ENCODE measurements at places on chromosomes 16 and 17.

- no peak for DNase-seq
Observed at GRCh38 chr17:16917671-16918394, 54.1 kb downstream of the TNFRSF13B start.

DNA sequence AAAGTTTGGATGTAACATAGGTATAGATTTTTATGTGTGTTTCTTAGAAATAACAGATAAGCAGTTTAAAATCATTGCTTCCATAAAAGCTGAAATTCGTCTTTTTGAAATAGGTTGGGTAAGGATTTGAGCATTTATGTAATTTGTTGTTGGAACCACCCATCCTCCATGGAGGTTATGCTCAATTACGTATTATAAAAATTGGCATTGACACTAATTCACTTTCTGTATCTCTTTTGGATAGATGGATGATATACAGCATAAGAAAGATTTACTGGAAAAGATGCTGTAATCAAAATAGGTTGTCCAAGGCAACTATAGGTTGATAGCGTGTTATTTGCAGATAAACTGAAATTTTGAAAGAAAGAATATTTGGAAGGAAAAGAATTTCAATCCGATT, 105.5 kb downstream of the PRKCA start:
- no peak for DNase-seq

DNA sequence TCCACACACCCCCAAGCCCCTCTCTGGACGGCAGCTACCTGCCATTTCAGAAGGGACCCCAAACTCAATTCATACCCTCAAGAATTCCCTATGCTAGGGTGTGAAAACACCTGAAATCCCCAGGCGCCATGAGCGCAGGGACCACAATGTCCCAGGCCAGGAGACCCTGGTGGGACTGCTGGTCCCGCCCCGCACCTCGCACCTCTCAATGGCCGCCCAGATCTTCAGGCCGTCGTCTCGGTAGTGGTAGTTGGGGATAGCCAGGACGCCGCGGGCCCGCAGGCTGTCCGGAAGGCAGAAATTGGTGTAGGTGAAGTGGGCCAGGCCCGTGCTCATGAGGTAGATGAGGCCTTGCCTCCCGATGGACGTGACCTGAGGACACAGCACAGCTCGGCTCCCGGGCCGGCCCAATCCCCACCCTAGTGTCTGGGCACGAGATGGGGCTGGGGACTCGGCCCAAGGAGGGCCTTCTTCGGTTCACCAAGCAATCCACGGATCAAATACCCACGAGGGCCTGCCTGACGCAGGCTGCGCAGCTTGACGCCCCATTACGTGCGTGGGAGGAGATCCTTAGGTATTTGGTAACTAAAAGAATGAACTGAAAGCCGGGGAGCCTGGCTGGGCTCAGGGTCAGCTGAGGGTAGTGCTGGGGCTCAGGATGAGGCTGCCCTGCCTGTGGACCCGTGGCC, 9.2 kb downstream of the ALOXE3 start:
- no peak for DNase-seq

GRCh38 chr16:84107921-84108320, 8.8 kb downstream of the MBTPS1 start:
- no peak for DNase-seq

DNA sequence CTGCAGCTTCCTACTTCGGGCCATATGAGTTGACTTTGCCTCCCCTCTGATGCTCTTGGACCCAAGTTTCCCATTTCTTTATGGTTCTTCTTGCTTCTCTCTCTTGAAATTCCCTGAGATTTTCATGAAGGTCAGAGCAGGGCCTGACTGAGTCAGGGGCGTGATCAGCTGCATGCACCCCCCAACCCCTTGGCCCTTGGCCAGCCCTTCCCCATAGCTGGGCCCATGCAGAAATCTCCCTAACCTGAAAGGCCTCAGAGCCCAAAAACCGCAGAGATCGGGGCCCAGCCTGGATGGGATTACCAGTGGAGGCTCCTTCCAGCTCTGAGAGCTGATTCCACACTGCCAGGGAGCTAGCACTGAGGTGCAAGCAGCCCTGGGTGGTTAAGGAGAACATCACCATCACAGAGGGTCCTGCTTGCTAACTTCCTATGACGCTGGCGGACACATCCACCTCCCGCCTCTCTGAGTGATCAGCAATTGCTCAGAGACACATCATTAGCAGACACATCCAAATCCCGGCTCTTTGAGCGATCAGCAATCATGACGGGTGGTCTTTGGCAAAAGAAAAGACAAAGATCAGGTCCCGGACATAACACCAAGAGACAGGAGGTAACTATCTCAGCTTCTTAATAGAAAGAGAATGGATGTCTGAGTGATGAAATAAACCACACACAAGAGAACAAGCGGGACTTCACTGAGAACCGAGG, 161.5 kb downstream of the C16orf78 start:
- no peak for DNase-seq

DNA sequence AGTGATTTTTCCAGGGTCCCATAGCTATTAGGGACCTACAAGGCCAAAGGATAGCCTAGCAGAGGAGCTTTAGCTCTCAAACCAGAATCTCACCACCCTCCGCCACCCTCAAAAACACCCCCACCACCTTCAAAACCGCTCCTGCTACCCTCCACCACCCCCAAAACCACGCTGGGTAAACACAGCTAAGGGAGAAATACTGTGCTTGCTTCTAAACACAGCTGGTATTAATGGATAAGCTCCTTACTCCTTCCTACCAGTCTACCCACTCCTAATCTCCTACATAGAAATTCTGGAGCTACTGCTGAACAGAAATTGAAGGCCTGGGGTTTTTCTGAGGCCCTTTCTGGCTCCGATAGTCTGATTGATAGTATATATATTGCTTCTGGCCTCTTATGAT, 2.2 kb upstream of the LPCAT2 start:
- no peak for DNase-seq

DNA sequence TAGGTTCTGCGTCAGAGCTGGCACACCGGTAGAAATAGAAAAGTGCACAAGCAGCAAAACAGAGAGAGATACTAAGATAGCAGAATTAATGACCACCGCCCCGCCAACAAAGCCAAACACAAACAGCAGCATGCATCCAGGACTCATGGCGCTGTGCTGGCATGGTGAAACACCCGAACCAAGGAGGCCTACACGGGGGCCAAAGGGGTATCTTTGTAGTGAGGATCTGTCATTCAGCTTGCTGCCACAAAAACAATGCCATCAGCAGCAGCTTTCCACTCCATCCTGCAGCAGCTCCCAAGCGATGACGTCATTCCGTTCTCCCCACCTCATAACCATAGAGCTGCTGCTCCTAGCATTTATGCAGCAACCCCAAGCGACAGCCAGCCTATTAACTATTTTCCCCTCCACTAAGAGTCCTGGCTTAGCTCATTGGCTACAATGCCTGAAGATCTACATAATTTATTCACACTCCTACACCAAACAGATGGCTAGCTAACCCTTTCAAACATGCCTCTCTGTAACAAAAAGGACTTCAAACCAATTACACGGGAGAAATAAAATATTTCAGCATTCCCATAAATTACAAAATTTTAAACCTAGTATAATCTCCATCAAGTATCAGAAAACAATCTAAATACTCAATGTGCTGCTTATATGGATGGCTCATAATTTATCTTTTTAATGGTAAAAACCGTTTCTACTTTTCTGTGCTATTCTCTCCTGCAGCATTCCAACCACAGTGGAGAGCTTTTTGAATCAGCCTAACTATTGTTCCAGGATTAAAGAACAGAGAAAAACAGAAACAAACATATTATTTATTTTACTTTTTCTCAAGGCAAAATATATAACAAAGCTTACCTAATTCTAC, 73.9 kb downstream of the SPAG9 start:
- no peak for DNase-seq

DNA sequence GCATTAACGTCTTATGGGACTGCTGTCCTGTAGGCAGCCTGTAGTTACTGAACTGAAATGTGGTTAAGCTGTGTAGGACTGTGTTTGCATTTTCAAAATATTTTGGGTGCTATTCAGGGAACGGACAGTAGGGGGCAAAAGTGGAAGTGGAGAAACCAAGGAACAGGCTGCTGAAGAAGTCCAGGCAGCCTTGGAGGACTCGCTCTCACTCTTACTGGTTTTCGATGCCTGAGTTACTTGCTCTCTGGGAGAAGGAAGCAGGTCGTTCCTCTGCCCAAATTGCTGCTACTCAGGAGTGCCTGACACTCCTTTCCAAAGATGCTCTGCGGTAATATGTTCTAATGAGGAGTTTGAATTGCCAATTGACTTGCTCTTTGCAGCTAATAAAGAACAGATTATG, 64.5 kb upstream of the RBFOX1 start:
- DNase-seq, result no peak

DNA sequence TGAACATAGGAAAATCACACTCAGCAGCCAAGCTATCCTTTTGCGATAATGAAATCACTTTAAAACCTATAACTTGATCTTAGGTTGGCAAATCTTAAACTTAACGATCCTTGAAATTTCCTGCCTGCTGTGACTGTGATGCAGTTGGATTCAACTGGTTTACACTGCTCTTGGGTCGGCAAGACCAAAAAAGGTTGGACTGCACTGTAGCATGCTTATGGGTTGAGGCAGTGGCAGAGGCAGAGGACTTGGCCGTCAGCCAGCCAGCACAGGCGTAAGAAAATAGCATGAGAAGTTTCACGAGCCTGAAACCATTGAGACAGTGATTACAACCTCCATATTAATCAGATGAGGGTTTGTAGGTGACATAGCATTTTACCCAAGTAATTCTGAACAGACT, 21.4 kb downstream of the WSB1 start:
- no peak for DNase-seq

GRCh38 chr17:81635431-81635830, 1.5 kb downstream of the NPLOC4 start:
- DNase-seq, result no peak

DNA sequence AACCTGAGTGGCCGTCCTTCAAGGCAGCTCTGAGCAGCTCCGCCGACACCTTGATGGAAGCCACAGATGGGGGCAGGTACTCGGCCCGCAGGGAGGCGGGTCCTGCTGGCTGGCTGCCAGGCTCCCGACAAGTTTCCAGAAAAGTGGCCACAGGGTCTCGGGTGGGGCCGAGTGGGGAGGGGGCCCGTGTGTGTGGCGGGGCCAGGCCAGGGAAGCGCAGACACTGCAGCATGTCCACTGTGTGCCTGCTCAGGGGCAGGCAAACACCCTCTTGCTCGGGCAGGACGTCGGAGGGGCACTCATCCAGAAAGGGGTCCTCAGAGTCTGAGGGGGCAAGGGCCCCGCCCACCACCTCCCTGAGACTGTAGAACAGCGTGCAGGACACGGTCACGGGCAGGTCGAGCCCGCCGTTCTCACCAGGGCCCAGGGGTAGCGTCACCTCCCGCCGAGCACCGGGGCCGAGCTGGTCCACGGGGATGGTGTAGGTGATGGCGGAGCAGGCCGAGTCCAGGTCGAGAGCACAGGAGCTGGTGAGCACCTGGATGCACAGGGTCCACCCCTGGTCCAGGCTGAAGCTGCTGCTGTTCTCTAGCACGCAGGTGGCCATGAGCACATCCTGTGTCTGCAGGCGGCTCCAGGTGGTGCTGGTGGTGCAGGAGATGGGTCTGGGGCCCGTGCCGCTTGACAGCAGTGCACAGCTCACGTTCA, 5.1 kb downstream of the FAAP100 start:
- DNase-seq, result no peak

DNA sequence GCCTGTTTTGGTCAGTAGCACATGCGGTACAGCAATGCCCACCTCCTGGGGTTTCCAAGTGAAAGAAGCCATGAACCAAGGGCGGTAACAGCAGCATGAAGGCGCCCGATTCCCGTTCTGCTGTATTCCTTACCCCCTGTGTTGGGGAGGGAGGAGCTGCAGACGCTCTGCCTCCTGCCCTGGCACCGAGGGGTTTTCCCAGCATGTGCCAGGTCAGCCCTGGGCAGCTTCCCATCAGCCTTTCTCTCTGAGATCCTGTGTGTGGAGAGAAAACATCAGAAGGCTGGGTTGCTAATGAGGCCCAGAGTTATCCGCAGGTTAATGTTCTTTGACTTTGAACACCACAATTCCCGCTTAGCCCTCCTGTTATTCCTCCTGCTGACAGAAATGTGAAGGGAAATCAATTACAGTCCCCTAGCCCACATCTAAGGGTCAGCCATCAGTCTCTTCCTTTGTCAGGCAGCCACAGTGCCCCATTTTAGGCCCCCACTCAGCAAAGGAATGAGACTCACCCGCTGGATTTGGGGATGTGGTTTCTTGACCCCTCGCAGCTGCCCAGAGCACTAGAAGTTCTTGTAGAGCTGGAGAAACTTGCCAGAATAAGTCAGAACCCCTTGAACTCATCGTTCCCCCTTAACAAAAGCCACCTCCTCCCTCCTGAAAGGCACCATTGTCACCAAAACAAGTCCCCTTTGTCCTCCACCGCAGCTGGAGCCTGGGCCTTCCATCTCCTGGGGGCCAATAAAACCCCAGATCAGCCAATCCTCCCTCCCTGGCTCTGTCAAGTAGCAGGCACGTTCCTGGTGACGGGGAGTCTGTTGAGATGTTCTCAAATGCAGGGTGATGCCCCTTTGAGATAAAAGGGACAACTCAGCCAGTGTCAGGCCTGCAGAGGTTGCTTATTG, 168.5 kb downstream of the KATNIP start:
- DNase-seq, result no peak

GRCh38 chr17:6452471-6453266, 8.4 kb downstream of the PIMREG start:
- DNase-seq, result no peak

GRCh38 chr16:35741546-35741945, 2282.1 kb downstream of the TP53TG3F start:
- DNase-seq, result no peak

GRCh38 chr16:70302745-70303144, 3.8 kb downstream of the DDX19B start:
- no peak for DNase-seq

GRCh38 chr17:17835415-17836249, 1.2 kb downstream of the SREBF1 start:
- no peak for DNase-seq

DNA sequence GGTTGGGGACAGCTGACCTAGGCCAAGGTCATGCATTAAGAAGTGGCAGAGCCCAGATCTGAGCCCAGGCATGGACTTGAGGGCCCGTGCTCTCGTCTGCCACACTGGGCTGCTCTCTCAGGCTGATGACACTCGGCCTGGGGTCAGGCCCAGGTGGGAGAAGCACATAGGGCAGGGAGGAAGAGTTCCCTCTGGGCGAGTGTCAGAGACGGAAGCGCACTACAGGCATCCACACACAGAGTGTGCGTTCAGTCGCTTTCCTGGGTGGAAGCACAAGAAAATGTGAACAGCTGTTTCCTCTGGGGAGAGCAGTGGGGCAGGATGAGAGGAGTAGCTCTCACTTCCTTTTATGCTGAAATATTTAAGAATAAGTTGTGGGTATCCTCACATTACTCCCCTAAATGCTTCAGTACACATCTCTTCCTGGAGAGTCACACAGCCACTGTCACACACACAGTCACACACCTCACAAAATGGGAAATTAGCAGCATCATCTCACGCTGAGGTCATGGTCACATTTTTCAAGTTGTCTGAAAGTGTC, 59.7 kb downstream of the B9D1 start:
- no peak for DNase-seq

DNA sequence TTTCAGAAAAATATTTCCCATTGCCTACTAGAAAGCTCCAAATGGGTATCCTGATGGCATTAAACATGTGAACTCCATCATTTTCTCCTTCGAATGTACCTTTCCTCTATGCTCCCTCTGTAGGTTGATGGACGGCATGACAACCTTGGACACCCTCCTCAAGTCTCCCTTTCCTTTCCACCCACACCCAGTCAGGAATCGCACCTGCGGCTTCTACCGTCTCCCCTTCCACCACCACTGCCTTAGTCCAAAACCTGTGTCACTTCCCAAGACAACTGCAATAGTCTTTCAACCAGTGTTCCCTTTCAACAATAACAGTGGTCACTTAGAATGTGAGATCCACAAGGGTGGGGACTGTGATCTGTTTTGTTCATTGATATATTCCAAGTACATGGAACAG, 233.1 kb upstream of the AXIN2 start:
- DNase-seq, result no peak

GRCh38 chr17:83179811-83180210, 100.4 kb downstream of the METRNL start:
- DNase-seq, result no peak
